ENCODE measurements at places on chromosomes 2 and 18.

- no peak for DNase-seq
These were observed 237.3 kb upstream of the THUMPD2 start for GRCh38 chr2:40016151-40016885.

DNA sequence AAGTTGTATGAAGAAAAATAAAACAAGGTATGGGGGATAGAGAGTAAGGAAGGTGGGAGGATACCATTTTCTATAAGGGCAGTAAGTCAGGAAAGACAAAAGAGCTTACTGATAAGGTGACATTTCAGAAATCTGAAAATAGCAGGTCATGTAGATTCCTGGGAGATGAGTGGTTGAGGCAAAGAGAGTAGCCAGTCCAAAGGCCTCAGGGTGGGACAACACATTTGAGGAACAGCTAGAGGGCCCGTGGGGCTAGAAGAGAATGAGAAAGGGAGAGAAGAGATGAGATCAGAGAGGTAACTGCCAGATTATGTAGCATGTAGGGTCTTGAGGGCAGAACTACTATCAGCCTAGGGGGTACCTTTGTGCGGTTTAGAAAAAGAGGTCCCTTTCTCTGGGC is 2.9 kb downstream of the CLHC1 start:
- DNase-seq = no peak

GRCh38 chr2:181198183-181198864 is 217.9 kb downstream of the UBE2E3 start:
- DNase-seq = no peak

GRCh38 chr2:207385903-207386302 is 143.9 kb upstream of the CREB1 start:
- no peak for DNase-seq

DNA sequence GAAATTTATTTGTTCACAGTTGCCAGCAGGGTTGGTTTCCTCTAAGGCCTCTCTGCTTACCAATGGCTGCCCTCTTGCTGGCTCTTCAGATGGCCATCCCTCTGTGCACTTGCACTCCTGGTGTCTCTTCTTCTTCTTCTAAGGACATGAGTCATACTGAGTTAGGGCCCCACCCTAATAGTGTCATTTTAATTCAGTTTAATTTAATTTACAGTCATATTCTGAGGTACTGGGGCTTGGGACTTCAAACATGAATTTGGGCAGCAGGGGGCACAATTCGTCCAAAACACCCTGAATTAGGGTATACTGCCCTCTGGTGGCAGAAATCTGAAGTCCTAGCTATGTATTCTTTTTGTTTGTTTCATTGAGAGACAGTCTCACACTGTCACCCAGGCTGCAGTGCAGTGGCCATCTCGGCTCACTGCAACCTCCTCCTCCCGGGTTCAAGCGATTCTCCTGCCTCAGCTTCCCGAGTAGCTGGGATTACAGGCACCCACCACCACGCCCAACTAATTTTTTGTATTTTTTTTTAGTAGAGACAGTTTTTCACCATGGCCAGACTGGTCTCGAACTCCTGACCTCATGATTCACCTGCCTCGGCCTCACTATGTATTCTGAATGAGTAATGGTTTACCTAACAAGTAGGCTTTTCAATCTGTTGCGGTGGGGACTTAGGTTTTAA is 19.8 kb downstream of the SLC4A1AP start:
- DNase-seq = peak; percentile 59

DNA sequence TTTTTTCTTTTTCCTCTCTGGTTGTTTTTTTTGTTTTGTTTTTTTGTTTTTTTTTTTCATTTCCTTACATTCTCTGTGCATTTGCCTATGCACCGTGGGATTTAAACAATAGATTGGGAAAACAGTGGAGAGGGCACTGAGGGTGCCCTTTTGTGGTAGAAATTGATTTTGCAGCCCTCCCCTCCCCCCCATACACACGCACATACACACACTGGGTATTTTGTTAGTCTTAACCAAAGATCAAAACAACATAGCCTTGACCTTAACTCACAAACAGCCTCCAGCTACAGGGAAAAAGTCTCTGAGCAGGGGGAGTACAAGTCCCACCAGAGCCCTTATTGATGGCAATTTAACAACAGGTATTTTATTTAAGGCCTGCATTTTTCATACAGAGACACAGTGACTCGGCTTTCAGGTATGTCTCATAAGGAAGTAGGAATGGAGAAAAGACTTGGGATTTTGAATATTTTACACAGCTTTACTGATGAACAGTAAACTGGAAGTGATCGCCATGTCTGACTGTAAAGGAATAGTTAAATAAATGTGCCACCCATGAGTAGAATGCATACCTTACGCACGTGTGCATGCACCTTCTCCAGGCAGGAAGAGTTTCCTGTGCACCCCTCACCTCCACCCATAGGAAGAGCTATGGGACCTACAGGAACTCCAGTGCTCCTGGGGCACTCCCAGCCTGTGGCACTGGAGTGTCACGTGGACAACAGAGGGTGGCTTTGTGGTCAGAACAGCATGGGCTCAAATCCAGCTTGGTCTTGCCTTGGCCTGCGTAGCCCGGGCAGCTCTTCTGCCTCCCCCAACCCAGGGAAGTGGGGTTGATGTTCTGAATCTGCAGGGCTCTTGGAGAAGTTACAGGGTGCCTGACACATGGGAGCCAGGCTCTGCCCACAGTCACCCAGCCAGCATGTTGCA is 266.4 kb downstream of the ANAPC1 start:
- no peak for DNase-seq
